Stomach (tissue), 19 donors: ENCODE measurements at places on chromosomes 1 and 21.

GRCh38 chr1:62012836-62013235 lies 181.8 kb upstream of the L1TD1 start:
- peak; percentile 42 for DNase-seq

- peak; percentile 89 for DNase-seq
Measured at GRCh38 chr1:21324368-21325141, 34.3 kb upstream of the ECE1 start.

DNA sequence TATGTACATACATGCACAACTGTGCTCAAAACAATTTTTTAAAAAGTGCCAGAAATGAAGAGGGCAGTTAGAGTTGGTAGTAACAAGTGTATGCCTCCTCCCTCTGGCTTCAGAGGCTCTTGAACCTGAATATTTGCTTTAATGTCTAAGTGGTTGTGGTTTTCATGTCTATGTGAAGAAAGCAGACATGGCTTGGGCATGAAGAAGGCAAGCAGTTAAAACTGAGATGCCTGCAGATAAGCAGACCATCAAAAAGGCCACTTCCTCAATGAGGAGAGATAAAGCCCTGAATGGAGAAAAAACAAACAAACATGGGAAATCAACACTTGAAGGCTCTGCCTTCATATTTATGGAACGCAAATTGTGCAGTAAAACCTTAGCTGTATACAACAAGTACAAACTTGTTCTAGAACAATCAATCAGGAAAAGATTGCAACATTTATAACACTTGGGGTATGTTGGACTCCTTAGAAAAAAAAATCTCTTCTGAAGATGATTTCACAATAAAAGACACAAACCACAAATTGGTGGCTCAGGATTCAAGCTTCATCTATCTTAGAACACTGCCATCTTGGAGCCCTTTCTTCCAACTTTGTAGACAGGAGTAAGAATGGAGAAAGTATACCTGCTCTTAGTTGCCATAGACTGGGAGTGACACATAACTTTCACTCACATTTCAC lies 52.7 kb upstream of the PLA2G4A start:
- DNase-seq: no peak

GRCh38 chr21:24423546-24423945 lies 1183.7 kb downstream of the MRPL39 start:
- no peak for DNase-seq

DNA sequence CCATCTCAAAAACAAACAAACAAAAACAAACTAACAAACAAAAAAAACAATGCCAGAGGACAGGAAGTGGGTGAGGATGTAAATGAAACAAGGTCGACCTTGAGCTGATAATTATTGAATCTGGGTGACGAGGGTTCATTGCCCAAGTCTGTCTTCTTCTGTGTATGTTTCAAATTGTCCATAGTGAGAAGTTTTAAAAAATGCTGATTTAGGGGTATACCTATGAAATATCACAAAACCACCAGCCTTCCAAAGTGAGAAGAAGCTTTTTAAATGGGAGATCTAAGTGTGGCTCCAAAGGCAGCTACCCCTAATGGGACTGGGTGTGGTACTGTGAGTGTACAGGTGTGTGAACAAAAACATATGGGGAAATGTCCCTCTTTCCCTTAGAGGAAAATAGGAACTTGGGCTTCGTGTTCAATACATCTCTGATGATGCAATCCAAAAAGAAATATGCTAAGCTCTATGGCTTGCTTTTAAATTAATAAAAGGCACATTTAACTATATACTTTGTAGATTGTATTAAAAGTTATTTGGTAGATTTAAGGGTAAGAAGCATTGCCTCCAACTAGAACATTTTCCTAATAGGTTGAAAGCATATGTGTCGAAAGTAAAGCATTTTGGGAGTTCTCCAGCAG lies 33.1 kb upstream of the VPS26C start:
- DNase-seq: no peak

- peak; percentile 27 for DNase-seq
Measured at GRCh38 chr1:213014642-213015041, 1.0 kb downstream of the ANGEL2 start.

GRCh38 chr21:36075171-36075570 lies 5.3 kb downstream of the CBR1 start:
- DNase-seq: no peak

DNA sequence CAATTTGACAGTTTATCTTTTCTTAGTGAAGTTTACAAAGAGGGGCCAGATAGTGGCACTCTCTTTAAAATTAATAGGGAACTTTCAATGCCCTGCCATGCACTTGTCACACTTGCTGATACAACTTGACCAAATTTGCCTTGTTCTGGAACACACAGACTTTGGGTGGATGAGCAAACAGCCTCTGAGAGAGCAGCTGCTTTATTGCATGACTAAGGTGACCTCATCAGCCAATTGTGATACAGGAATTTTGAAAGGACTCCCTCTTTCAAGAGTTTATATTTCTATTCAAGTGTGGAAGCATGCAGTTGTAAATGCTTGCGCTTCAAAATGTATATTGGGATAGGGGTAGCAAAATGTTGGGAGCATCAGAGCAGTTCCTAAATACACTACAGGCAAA lies 2.1 kb upstream of the RGS1 start:
- no peak for DNase-seq

GRCh38 chr1:65946376-65946775 lies 153.7 kb downstream of the PDE4B start:
- DNase-seq: no peak

DNA sequence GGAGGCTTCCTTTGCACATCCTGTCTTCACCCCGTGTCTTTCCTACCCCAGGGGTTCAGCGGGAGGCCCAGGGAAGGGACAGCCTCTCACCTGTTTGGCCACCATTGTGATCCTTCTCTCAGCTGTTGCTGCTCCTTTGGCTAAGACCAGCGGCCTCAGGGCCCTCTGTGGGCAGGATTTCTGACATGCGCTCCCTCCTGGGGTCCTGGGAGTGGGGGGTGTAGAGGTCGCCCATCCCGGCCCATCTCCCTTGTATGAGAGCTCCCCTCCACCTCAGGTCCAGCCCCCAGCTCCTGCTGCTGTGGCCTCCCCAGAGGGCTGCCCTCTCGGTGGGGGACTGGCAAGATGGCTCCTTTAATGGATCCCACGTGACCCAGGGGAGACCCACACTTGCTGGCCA lies 120.5 kb downstream of the PRDM2 start:
- no peak for DNase-seq

DNA sequence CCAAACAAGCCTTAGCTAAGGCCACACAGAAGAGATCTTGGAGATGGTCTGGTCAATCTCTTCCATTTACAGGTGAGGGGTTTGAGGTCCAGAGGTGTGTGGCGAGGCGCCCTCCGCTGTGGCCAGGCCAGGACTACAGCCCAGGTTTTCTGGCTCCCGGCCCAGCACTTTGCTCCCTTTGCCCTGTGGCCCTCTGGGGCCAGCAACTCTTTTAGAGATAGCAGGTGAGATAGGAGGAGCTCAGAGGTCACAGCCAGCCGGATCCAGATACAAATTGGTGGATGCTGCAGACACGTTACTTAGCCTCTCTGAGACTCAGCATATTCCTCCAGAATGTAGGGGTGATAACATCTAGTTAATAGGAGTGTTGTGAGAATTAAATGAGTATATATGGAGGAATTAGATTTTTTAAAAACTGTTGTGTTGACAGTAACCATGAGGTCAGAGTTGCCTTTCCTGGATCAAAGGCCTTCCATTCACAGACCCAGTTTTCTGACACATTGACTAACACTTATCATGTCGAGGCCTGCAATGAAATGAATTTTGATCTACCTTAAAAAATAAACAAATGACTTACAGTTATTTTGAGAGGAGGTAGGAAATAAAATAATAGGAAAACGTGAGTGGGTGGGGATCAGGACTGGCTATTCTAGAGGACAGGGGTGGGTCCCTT lies 16.6 kb downstream of the TEX35 start:
- DNase-seq: no peak

GRCh38 chr1:26772687-26773086 lies 15.1 kb upstream of the PIGV start:
- DNase-seq: no peak

DNA sequence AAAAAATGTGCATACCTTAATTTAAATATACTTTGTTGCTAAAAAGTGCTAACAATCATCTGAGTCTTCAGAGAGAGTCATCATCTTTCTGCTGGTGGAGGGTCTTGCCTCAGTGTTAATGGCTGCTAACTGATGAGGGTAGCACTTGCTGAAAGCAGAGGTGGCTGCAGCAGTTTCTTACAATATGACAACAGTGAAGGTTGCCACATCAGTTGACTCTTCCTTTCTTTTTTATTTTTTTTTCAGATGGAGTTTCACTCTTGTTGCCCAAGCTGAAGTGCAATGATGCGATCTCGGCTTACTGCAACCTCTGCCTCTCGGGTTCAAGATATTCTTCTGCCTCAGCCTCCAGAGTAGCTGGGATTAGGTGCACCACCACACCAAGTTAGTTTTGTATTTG lies 2.6 kb upstream of the CFAP45 start:
- no peak for DNase-seq

GRCh38 chr21:15729346-15729673 lies 472 bp upstream of the USP25 start:
- DNase-seq: no peak

GRCh38 chr1:30984165-30984889 lies 75.8 kb upstream of the SDC3 start:
- no peak for DNase-seq

DNA sequence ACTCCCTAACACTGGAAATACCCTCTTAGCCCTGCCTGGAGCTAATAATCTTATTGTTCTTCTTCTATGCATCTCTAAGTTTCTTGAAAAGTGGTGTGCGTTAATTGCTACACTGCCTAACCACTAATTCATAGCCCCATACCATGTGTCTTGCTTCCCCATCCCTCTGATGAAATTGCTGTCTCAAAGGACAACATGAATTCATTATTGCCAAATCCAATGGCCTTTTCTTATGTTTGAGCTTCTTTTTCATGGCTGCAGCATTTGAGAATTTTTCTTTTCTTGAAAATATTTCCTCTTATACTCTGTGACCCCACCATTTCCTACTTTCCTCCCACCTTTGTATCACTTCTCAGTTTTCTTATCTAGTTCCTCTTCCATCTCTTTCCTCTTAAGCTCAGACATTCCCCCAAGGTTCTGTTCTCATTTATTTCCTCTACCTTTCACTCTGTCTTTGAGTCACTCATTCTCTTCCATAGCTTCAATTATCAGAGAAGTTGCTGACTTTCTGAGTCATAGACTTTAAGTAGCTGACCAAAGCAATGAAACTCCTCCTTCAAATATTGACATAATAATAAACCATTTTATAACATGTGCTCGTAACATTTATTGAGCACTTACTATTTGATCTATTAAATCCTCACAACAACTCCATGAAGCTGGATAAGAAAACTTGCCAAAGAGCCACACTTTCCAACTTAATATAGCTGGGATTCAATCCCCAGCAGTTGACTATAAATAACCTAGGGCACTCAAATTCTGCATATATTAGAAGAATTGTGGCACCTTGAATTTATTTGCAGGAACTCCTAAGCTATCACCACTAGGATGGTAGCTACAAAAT lies 35.5 kb upstream of the ATP6V1G3 start:
- DNase-seq: no peak

DNA sequence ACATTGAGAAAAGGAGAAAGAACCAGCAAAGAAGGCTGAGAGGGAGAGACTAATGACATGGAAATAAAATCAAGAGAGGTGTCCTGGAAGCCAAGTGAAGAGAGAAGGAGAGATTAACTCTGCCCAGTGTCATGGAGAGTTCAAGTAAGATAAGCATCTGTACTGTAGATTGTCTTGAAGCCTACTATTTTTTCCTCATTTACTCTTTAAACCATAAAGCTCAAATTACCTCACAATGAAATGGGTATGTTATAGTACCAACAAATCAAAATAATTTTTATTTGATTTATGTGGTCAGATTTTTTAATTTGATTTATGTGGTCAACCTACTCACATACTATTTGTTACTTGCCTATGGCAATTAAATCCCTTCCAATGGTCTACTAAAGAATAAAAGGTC lies 5.2 kb upstream of the PALMD start:
- DNase-seq: no peak

DNA sequence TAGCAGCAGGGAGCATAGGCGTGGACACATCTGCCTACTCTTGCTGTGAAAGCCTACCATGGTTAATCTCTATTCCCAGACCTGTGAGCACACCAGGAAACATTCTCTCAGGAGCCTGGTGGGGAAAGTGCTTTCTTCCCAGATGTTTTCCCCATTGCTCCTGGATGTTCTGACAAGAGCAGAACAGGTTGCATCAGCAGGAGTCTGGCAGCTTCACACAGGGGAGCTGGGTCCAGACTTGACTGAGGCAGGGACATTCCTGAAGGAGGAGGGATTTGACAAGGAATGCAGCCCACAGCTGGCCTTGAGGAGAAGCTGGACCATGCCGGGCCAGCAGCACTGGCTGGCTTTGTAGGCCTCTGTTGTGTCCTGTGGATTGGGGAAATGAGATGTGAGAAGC lies 21.0 kb upstream of the ARTN start:
- DNase-seq: no peak

- DNase-seq: no peak
Measured at GRCh38 chr1:1020000-1020404, at the start of gene AGRN. AGRN (plus strand) TSS chr1:1020120; CDS start chr1:1020173, 53 bp downstream.

DNA sequence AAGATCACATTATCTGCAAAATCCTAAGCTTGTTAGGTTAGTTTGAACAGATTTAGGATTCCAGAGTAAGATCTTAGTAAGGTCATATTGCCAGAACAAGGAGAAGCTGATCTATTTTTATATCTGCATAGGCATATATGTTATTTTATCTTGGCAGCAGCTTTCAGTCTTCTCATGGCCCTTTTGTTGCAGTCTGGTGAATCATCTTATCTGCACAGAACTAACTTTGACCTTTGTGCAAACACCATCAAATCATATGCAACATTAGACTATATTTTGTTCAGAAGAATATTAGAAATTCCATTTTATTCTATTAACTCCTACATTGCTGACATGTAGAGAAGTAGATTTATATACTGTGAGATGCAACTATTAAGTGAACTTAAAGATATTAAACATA lies 107.3 kb downstream of the CLEC20A start:
- DNase-seq: no peak

- peak; percentile 86 for DNase-seq
Measured at GRCh38 chr1:59892841-59893811, 33.4 kb downstream of the CYP2J2 start.

DNA sequence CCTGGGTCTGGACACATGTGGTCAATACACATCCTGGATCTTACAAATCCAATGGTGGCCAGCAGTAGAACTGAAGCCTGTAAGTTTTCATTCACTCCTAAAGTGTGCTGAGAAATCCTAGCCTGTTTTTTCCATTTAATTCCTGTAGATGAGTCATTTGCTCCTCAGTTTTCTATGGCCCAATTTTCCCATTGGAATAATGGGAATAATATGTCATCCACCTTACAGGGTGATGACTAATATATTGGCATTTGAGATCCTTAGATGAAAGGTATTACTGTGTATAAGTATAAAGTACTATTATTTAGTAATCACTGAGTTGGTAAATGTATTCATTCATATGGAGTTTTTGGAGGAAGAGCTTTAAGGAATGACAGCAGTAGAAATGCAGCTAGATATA lies 89.7 kb upstream of the ADAR start:
- DNase-seq: no peak

GRCh38 chr1:27557596-27558340 lies 46.2 kb downstream of the AHDC1 start:
- DNase-seq: peak; percentile 93

- DNase-seq: peak; percentile 23
Measured at GRCh38 chr1:86953167-86953566, 38.7 kb downstream of the HS2ST1 start.
